NCI-H526 treated with DMSO at 0.1 percent for 48 hours (cell line): ENCODE measurements at places on chromosomes 6 and 20.

GRCh38 chr6:56640374-56640773, 2.3 kb downstream of the DST start:
- no peak for DNase-seq

- no peak for DNase-seq
Observed at GRCh38 chr6:30711758-30712380, 5.2 kb downstream of the MDC1 start.

- peak; percentile 71 for DNase-seq
Observed at GRCh38 chr20:33993576-33994221, at the start of gene RALY. TSS of gene RALY (plus strand) at chr20:33993911. CDS start at chr20:34072075, 78,164 bp downstream.

GRCh38 chr6:153034139-153034538, 31.6 kb upstream of the MTRF1L start:
- no peak for DNase-seq

DNA sequence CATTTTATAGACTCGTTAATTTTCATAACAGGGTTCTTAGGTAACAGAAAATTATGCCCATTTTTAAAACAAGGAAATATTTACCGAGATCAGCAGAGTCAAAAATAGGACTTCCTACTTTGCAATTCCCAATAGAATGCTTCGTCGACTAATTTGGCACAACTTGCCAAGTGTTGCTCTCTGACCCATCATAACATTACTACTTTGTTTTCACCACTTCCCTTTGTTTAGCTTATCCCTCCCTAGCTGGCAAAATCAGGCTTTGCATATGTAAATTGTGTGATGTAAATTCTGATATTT, 914 bp upstream of the RANBP9 start:
- DNase-seq: peak; percentile 86

GRCh38 chr6:62716719-62717118, 430.7 kb upstream of the KHDRBS2 start:
- DNase-seq: no peak

DNA sequence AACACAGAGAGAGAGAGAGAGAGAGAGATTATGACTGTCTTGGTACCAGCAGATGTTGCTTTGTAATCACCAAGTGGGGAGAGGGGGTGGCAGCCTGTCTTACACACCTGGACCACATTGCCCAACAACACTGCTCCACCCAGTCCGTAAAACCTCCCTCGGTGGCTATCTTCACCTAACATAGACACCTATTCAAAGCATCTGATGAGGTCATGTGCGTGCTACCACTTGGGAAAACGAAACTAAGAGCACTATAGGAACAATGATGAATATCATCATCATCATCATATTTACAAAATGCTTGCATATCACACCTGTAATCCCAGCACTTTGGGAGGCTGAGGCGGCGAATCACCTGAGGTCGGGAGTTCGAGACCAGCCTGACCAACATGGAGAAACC, 24.1 kb upstream of the SALL4 start:
- DNase-seq: no peak

DNA sequence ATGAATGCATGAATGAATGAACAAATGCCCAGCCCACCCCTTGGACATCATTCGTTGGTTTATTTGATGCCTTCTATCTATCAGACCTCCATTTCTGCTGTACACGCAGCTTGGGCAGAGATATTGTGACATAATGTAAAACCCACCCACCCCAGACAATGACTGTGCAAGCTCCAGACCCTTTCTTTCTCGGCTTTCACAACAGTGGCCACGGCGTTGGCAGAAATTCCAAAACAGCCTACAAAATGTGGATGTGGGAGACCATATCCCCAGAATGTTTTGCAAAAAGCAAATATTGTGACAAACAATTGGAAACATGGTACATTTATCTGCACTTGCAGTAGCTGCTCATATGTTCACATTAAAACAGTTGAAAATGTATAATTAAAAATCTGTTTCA, 162.0 kb upstream of the MAFB start:
- no peak for DNase-seq

- no peak for DNase-seq
Observed at GRCh38 chr6:130161683-130162404, 60.9 kb downstream of the SAMD3 start.

DNA sequence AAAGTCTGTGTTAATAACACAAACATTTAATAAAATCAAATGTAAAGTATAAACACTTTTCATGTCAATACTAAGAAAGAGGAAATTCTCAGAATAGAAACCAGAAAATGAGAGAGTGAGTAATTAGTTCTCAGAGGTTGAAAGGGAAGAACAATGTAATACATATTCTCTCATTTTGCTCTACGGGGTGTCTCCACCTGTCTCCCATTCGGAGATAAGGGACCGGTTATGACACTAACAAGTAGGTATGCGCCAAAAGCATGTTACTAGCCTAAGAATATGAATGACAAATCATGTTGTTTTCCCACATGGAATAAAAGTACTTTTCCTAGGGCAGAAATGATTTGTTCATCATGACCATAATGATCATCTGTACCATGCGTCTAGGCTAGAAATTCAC, 35.6 kb upstream of the PRELID3B start:
- DNase-seq: no peak

DNA sequence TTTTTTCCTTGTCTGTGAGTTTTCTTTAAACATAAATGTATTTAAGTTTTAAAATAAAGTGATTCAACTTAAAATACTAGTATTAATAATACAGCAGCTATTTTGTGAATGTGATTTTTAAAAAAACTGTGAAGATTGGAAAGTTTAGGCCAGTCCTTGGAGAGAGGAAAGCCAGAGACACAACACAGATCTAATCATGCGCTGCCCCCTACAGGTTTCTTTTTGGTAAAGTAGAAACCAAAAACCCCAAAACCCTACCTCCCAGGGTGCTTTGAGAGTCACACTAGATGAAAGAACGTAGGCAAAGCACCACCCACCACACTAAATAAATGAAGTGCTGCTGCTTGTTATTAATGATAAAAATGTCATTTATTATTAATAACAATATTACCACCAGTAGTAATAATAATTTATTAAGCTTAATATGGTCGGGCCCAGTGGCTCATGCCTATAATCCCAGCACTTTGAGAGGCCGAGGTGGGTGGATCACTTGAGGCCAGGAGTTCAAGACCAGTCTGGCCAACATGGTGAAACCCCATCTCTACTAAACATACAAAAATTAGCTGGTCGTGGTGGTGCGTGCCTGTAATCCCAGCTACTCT, 33.7 kb downstream of the SLC9A8 start:
- peak; percentile 56 for DNase-seq

- DNase-seq: peak; percentile 74
Observed at GRCh38 chr20:35145141-35145564, 2.0 kb downstream of the EDEM2 start.

- no peak for DNase-seq
Observed at GRCh38 chr6:111590209-111590980, 15.3 kb downstream of the TRAF3IP2 start.

DNA sequence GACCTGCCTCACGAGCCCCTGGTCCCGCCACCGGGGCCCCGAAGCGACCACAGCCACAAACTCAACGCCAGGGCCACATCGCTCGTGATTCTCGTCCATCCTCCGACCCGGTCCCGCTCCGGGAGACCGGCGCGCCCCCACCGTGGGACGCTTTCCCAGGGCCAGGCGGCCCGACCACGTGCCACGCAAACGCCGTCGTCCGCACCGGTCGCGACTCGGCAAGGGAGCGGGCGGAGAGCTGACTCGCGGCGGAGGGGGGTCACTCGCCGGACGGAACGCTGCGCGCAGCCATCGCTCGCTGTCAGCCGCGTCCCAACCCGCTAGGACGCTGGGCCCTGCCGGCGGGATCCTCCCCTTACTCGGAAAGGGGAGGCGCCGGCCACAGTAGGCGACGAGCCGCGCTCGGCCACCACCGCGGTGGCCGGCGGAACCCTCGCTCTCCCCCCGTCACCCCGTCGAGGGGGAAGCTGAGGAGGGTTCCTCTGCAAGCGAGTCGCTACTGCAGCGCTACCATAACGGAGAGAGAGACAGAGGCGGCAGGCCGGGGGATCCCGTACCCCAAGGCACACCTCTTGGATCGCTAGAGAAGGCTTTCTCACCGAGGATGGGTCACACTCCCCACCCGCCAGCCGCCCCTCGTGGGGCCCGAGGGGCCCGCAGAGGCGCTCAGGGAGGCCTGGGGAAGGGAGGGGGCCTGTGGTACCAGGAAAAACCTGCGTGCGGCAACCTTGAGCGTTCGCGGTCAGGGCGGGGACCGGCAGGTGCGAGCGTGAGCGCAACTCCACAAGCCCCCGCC, 511.8 kb upstream of the ZNF337 start:
- DNase-seq: peak; percentile 55

DNA sequence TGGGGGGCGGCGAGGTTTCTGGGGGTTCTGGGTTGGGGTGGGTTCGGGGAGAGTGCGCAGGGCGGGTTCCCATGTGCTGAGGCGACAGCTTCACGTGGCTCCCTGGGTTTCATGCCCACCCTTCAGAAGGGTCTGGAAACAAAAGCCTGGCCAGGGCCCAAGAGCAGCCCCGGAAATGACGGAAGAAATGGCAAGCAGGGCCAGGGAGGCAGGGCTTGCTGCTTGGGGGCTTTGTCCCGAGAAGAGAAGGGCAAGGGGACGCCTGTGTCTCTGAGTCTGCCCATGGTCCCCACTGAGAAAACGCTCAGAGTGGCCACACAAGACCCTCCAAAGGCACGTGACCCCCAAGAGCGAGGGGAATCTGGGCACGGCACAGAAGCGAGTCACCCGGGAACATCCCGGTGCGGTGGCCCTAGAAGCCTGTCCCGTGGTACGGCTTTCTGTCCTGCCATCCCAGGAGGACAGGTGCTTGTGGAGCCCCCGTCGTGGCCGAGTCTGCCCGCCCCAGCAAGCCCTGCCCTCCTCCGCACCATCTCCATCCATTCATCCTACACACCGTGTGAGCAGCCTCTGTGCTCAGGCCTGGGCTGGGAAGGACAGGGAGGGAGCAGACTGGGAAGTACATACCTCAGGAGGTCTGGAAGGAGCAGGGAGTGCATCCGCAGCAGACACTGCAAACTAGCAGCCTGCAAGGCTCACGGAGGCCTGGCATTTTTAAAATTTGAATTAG, 9.0 kb downstream of the NPEPL1 start:
- DNase-seq: no peak

- DNase-seq: no peak
Observed at GRCh38 chr6:166684866-166685265, 57.8 kb upstream of the RPS6KA2 start.

DNA sequence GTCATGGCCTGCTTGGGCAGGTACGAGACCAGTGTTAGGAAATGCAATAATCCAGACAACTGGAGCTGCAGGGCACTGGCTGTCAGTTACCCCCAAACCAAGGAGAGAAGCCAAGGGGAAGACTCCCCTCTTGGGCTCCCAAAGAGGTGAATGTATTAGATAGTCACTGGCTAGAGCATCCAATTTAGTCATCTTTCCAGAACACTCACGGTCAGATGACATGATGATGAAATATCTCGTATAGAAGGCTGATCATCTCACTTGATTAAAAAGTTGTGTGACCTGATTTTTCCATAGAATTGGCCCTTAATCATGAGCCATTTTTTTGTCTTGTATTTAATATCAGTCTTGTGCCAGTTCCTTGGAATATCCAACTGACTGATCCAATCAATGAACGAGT, 40.7 kb downstream of the SLC22A3 start:
- DNase-seq: no peak

DNA sequence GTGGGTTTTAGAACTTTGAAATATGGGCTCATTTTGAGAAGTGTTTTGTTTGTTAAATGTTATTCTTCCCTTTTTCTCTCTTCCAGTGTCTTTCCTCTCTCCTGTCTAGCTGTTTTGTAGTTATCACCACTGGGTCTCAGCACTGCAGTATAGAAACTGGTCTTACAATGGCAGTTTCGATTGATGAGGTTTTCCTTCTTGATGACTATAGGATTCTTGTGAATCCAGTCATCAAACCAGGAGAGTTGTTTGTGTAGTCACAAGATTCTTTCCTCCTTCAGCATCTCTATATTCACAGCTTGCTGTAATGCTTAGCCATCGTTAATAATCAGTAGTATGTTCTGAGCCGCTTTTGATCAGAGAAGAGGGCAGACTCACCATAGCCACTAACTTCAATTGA, 172.3 kb downstream of the OGFRL1 start:
- DNase-seq: no peak

GRCh38 chr20:17657079-17657825, 24.8 kb downstream of the RRBP1 start:
- DNase-seq: no peak

GRCh38 chr6:71577766-71578165, 289.2 kb downstream of the OGFRL1 start:
- no peak for DNase-seq

DNA sequence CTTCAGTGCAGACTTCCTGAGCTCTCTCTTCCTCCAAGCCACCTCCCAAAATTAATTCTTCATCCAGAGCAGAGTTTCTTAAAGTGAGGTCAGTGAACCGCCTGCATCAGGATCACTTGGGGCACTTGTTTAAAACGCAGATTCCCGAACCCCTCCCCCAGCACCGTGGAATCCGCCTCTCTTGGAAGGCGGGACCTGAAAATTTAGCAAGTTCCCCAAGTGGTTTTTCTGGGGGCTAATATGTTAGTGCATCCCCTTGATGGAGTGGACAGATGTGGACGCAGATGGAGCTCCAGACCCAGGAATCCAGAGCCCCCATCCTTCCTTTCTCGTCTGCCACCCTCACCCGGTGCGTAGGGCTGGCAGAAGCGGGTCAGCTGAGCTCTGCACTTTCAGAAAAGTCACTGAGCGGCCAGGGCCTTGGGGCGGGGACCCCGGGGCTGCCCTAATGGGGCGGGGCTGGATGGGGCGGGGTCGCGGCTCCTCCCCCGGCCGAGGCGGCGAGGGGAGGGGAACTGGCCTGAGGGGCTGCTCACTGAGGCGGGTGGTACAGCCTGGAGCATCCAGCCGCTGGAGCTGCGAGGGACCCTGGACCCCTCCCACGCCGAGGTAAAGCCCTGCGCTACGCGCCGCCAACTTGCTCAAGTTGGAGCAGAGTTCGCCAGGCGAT, at the start of the genes DEFB124 and REM1:
Gene DEFB124, minus strand, starts transcription at position 370 of the 670 bp plus-strand sequence. CDS start 2,114 bp downstream, outside the sequence.
Gene REM1, plus strand, starts transcription at position 531 of the 670 bp plus-strand sequence. CDS start 1,158 bp downstream, outside the sequence.
- DNase-seq: no peak

DNA sequence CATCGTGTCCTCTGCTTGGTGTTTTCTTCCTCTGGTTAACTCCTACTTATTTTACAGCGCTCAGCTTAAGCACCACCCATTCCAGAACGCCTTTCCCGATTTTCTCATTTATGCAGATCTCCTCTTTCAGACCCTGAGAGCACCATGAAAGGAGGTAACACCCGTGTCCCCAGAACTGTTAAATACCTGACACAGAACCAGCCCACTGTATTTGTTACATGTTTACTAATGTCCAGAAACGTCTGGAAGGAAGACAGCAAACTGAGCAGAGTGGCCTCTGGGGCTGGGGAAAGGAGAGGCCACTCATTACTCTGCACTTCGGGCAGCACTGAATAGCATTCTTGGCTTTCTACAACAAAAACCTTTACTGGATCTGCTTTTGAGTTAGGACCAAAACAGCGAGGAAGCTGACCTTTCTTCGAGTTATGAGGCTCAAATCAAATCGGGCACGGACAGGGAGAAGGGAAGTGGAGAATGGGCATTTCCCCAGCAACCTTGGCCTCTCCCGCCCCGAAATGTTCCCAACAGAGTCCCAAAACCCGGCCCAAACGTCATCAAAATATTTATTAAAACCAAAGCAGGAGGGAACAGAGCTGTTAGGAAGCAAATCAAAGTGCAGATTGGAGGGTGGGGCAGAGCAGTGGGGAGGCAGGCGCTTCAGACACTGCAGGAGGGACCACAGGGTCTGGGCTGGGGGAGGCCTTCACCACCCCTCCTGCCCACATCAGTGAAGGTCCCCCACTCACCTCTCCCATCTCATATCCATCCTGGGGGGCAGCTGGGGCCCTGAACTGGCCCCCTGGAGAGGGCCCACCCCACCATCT, 1.1 kb upstream of the NECAB3 start:
- DNase-seq: no peak

- no peak for DNase-seq
Observed at GRCh38 chr20:39528436-39528835, 566.3 kb downstream of the DHX35 start.
